ENCODE measurements at places on chromosomes 4 and X.
A peak's percentile ranks its signal among the peaks of the same experiment; 100 is the strongest.

DNA sequence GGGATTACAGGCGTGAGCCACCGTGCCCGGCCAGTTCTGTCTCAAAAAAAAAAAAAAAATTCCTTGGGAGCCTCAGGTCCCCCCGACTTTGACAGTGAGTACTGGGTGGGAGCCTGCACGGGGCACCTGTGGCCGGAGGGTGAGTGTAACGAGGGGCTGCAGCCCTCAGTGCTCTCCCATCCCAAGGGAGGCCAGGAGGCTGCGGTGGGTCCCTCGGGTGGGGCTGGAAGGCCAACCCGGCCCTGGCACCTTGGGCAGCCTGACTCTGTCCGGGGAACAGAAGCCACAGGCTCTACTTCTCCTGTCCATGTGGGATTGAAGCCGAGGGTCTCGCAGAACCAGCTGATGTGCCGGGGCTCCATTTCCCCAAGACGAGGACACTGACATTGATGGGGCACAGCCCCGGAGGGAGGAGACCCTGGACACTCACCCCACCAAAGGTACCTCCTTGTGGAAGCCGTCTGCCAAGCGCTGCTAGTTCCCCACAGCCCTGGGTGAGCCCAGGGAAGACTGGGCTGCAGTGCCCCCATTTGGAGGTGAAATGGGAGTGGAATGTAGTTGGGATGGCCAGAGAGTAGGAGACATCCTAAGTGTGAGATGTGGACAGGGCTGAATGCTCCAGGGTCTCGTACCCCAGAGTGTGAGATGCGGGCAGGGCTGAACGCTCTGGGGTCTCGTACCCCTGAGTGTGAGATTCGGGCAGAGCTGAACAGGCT lies 2.3 kb upstream of the SLC26A1 start:
- DNase-seq: no peak

- DNase-seq: no peak
These were observed 20.5 kb upstream of the ENPP6 start for GRCh38 chr4:184238072-184238745.

DNA sequence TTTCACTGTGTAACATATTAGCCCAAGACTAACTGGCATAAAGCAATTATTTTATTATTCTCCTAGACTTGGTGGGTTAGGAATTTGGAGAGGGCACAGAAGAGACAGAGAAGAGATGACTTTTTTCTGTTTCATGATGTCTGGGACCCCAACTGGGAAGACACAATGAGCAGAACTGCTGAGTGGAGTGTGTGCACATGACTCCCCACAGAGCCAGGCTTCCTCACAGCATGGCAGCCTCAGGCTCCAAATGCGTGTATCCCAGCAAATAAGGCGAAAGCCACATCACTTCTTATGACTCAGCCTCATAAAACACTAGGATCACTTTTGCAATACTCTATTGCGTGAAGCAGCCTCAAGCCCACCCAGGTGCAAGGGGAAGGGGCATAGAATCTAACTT lies 68.4 kb downstream of the MFAP3L start:
- no peak for DNase-seq

- no peak for DNase-seq
These were observed 82.2 kb downstream of the DCLK2 start for GRCh38 chr4:150160473-150160872.

DNA sequence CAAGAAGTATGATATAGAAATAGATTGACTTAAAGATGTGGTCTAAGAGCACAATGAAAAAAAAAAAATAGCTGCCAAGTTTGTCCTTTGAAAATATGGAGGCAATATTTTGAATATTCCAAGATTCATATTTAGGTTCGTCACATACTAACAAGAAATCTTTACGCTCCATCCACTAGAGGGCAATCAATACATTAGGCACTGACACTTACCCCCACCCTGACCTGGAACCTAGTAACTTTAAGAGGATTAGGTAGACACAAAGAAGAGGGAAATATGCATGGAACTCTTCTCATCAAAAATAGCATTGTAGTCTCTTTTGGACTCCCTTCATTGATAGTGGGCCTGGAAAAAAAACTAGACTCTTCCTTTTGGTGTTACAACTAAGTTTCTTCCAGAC lies 1108.1 kb downstream of the PCDH19 start:
- DNase-seq: no peak

DNA sequence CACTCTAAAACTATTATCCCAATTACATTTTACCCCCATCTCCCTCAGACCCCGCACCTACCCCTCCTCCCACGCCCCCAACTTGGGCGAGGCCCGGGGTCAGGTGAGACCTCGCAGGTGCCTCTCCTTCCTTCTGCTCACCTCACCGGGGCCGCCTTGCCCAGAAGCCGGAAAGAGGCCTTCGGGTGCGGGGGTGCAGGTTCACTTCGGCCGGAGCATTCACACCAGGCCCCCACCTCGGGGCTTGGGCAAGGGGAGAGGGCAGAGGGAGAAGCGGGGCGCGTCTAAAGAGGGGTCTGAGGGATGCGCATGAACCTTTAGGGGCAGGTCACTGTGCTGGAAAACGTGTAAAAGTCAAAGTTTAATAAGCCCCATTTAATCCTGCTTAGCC lies 427 bp downstream of the ZNF182 start:
- no peak for DNase-seq

DNA sequence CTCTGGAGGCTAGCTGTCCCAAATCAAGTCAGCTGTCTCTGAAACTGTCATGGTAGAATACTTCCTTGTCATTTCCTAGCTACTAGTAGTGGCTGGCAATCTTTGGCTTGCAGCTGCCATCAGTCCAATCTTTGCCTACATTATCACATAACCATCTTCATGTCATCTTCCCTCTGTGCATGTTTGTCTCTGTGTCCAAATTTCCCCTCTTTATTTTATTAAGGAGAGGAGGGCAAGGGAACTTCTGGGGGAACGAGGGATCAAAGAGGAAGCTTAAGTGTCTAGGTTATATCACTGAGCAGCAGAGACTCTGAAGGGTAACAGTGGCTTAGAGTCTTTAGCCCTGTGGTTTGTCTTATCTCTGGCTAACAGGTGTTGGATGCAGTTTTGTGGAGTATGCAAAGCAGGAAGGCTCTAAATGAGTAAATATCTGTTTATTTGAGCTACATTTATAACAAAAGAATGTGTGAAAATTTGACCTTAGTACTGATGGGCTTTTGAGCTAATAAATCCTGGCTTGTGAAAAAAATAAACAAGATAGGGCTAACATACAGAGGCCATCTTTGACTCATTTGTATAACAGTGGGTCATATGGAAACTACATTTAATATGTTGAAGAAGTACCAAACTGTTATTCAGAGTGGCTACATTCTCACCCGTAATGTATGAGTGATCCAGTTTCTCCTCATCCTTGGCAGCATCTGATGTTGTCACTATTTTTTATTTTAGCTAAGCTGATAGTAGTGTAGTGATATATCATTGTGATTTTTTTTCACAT lies 49.4 kb upstream of the ENOX2 start:
- no peak for DNase-seq

GRCh38 chr4:90099812-90100211 lies 27.4 kb upstream of the CCSER1 start:
- no peak for DNase-seq

DNA sequence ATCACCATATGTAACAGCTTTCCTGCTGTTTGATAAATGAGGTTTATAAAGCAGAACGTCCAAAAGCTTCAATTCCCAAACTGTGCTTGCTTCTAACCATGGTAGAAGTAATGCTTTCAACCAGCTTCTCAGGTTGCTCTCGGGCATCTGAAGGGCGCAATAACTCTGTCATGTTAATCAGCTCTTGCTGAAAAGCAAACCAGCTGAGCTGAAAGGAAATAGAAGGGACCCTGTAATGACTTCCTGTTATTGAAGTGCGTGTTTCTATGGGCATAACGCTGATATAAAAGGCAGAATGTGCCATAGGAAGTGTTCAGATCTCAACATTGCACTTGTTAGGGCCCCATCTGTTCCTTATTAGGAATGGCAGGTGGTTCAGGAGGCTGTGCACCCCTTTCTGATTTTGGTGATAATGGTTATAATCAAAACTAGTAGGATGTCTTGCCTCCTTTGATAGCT lies 21.2 kb downstream of the HERC3 start:
- DNase-seq: peak; percentile 3

GRCh38 chrX:74498924-74499323 lies 77.6 kb downstream of the SLC16A2 start:
- DNase-seq: no peak

- no peak for DNase-seq
These were observed 158.0 kb downstream of the REPS2 start for GRCh38 chrX:17104433-17104832.

- DNase-seq: no peak
These were observed 16.8 kb downstream of the KLHL5 start for GRCh38 chr4:39078829-39079228.

- DNase-seq: no peak
These were observed 278.5 kb downstream of the PARM1 start for GRCh38 chr4:75211422-75211821.

GRCh38 chr4:166363198-166363597 lies 490.2 kb downstream of the TLL1 start:
- no peak for DNase-seq

DNA sequence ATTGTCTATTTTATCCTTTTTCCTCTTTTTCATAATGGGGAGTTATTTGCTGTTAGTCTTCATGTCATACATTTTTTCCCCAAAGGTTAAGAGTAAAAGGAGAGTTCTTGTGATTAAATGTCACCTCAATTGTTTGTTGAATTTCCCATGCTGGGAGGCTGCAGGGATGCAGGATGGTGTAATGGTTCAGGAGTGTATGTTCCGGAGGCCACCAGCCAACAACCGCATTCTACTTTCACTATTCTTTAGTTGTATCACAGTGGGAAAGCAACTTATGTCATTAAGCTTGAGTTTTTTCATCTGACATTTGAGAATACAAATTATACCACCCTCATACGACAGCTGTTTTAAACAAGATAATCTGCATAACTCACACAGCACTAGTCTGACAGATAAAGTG lies 15.4 kb downstream of the AFP start:
- no peak for DNase-seq

- no peak for DNase-seq
These were observed 48.6 kb upstream of the PARM1 start for GRCh38 chr4:74884266-74884665.

DNA sequence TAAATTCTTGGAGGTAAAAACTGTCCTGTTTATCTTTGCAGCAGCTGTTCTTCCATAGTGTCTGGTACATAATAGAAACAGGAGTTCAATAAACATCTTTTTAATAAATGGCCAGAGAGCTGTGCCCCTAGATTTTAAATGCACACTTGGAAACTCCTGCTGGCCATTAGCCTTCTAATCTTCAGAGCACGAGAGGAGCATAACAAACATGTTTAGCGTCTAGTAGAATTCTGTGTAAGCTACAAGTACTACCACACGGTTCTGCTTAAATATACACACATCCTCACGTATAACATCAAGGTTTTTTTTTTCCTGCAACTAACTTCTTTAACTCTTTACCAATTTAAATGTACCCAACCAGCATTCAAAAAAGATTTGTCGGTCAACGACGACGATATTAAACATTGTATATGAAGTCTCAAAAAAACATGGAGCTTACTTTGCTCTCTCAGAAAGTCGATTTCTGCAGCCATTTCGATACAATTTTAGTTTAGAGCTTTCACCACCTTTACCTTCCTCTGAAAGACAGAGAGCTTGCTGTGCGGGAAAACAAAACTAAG lies 628 bp downstream of the SCLT1 start:
- DNase-seq: no peak

DNA sequence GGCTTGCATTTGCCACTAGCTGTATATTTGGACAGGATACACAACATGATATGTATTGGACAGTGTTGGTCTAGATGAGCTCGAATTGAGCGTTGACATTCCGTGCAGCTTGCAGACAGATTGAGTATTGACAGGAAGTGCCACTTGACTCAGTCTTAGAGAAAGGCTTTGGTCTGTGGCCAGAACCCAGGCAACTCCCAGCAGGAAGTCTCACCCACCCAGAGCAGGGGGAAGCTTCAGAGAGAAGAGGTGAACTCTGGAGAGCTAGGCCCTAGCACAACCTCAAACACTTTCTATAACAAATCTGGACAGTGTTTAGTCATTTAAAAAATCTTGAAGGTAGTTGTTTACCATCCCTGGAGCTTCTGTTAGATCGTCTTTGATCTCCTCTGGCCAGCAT lies 280.5 kb downstream of the FBXW7 start:
- DNase-seq: no peak

GRCh38 chr4:141797966-141798365 lies 161.6 kb downstream of the IL15 start:
- no peak for DNase-seq

DNA sequence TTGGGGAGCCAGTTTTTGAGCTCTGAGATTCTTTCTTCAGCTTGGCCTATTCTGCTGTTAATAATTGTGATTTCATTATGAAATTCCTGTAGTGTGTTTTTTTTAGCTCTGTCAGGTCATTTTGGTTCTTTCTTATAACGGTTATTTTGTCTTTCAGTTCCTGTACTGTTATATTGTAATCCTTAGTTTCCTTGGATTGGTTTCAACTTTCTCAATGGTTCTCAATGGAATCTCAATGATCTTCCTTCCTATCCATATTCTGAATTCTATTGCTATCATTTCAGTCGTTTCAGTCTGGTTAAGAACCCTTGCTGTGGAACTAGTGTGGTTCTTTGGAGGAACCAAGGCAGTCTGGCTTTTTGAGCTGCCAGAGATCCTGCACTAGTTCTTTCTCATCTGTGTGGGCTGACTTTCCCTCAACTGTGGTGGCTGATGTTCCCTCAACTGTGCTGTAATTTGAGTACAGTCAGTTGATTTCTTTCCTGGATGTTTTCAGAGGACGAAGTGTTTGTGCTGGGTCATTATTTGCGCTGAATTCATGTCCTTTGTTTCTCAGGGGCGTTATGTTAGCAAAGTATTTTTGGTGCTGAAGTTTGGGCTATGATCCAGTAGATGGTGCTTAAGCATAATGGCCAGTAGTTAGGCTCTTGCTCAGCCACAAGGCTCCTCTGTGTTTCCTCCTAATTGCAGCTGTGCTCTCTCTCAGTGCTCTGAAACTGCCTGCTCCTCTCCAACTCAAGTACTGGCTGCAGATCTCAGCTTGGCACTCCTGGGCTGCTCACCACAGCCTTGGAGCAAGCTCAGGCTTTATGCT lies 27.5 kb downstream of the ENPEP start:
- no peak for DNase-seq

DNA sequence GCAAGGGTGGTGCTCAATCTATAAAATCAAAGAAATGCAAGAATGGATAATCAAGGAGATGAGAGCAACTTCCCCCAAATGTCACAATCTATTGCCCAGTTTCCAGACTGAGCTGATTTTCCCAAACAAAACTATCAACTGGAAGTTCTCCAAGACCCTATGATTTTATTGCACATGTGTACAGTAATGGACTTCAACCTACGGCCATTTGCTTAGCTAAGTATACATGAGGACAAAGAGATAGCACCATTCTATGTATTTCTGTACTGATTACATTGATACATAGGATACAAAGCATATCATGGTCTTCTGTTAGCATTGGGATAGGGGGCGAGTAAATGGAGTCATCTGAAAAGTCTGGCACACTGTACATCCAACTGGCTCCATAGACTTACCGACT lies 407.8 kb downstream of the GABRG1 start:
- no peak for DNase-seq

- DNase-seq: no peak
These were observed 69.6 kb downstream of the KIT start for GRCh38 chr4:54727346-54727745.

DNA sequence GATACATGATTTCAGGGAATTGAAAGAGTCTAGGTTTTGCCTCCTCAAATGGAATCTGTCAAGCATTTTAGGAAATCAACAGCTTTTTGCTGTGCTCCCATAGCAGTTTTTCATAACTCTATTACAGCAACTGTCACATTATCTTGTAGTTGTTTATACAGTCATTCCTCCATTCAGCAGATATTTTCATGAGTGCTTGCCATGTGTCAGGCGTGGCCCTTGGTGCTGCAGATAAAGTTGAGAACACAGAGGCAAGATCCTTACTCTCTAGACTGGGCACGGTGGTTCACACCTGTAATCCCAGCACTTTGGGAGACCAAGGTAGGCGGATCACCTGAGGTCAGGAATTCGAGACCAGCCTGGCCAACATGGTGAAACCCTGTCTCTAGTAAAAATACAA lies 67.3 kb downstream of the MCUB start:
- DNase-seq: no peak
